ENCODE measurements at places on chromosomes 16 and 17. TPM values are rescaled to one million over a fixed set of nuclear protein-coding genes. Genes with fewer than 3 reads are reported as not detected.

FOXL1 gene
- 1.5 TPM for total RNA-seq

DNA sequence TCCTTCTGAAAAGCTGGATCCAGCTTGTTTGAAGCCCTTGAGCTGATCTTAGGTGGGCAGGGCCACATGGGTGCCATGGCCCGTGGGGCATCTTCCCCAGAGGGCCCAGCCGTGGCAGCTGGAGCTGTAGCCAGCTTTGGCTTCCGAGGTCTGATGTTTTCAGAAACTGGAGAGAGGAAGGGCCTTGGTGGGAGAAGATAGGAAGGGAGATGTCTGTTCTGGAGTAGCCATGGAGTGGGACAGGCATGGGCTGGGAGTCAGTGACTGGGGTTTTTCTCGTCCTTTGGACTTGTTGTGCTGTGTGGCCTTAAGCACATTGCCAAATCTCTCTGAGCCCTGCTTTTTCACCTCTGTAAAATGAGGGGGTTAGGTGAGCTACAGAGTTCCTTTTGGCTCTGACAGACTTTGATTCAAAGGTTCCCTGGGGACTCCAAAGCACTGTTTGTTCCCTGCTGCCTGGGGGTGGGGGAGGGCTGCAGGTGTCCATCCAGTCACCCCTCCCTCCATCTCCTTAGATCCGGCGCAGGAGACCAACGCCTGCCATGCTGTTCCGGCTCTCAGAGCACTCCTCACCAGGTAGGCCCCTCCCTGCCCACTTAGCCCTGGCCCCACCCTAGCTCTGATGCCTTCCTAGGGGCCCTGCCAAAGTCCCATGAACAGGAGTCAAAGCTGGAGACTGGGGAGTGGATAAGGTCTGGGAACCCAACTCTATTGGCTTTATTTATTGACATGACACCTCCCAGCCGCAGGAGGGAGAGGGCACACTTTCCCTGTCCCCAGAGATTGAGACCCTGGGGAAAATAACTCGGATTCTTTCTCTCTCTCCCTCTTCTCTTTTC, 2.1 kb downstream of the PPP1R1B start:
- no peak for DNase-seq

CMTM1 gene
- 0.38 TPM for total RNA-seq

- no peak for DNase-seq
Measured at GRCh38 chr17:15048933-15049794, 216.0 kb downstream of the PMP22 start.

DNA sequence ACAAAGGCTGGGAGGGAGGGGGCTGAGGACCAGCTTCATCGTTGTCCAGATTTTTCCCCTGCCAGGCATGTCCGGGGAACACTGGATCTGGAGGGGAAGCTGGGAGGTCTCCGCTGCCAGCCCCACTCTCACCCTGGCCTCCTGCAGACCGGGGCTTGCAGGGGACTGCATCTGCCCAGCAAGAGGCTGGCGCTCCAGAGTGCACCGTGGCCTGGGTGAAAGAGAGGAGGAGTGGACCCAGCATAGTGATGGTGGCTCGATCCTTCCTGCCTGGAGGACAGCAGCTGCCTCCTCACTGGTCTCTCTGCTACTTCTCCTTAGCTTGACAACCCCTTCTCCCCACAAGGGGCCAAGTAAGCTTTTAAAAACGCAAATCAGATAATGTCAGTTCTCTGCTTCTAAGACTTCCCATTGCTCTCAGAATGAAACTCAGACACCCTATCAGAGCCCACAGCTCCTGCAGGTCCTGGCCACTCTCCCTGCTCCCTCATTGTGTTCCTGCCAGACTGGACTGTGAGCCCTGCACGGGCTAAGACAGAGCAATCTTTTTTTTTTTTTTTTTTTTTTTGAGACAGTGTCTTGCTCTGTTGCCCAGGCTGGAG, 15.0 kb downstream of the CPNE2 start:
- DNase-seq, result no peak

DNA sequence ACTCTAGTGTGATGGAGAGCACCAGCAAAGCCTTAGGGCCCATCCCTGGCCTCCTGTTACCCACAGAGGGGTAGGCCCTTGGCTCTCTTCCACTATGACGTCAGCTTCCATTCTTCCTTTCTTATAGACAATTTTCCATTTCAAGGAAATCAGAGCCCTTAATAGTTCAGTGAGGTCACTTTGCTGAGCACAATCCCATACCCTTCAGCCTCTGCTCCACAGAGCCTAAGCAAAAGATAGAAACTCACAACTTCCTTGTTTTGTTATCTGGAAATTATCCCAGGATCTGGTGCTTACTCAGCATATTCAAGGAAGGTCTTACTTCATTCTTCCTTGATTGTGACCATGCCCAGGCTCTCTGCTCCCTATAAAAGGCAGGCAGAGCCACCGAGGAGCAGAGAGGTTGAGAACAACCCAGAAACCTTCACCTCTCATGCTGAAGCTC, at the start of gene CCL8:
TSS of gene CCL8 (plus strand) at position 397 of the 445 bp plus-strand sequence. CDS start 67 bp downstream, outside the sequence.
- no peak for DNase-seq

DNA sequence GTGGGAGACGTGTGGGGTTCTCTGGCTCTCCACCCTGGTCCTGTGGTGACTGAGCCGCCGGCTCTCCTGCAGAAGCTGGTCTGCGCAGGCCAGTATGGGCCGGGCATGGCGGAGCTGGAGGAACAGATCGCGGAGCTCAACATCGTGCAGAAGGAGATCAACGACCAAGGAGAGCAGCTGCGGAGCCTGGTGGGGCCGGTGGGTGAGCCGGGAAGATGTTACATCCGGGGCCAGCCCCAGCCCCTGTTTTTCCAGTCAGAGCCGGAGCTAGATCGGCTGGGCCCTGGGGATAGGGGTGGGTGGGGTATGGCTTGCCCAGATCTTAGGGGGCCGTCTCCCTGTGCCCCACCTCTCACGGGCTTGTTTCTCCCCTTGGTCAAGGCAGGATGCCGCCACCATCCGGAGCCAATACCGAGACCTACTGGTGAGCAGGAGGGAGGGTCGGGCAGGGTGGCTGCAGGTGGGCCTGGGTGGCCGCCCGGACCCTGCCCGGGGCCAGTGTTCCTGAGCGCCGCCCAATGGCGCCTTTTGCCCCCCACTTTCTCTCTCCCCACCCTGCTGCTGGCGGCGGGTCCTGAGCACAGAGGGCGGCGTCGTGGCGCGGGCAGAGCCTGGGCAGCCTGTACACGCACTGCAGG, 5.0 kb downstream of the EVPLL start:
- DNase-seq, result no peak

EVPLL gene
- 10.3 TPM for total RNA-seq
